ENCODE measurements at places on chromosomes 7 and 10.

DNA sequence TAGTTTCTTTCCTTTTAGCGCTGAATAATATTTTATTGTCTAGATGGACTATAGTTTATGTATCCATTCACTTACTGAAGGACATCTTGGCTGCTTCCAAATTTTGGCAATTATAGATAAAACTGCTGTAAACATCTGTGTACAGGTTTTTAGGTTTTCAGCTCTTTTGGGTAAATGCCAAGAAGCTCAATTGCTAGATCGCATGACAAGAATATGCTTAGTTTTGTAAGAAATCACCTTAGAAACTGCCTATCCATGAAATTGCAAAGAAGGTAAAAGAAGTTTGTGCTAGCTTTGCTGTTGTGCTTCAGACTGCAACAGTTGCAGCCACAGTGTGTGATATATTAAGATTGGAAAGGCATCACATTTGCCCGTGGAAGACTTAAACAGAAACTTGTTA lies 103.2 kb upstream of the TNS3 start:
- DNase-seq, result no peak

- DNase-seq, result no peak
These were observed 238.2 kb upstream of the NEBL start for GRCh38 chr10:21135023-21135931.

- no peak for DNase-seq
These were observed 255.7 kb upstream of the PPP2R2D start for GRCh38 chr10:131644864-131645658.

DNA sequence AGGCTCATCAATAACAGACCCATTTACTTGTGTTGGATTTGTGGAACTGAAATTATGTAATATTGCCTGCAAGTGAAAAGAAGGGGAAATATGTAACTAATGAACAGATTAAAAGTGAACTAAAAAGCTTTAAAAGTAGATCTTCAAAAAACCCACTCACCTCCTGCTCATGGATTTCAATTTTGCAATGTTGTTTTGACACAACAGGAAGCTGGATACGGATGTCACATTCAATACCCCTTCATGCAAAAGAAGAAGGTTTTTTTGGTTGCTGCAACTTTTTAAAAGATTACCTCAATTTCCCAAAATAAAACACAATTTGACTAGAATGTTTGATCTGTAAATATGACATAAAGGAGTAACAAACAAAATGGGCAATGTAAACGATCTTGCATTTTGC lies 3.3 kb downstream of the MKI67 start:
- DNase-seq, result no peak

DNA sequence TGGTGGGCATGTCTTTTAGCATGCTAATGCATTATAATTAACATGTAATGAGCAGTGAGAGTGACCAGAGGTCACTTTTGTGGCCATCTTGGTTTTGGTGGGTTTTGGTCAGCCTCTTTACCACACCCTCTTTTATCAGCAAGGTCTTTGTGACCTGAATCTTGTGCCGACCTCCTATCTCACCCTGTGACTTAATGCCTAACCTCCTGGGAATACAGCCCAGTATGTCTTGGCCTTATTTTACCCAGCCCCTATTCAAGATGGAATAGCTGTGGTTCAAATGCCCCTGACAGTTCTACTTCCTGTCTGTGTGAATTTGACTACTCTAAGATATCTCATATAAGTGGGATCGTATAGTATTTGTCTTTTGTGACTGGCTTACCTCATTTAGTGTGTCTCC lies 85.1 kb downstream of the EEPD1 start:
- DNase-seq, result no peak

DNA sequence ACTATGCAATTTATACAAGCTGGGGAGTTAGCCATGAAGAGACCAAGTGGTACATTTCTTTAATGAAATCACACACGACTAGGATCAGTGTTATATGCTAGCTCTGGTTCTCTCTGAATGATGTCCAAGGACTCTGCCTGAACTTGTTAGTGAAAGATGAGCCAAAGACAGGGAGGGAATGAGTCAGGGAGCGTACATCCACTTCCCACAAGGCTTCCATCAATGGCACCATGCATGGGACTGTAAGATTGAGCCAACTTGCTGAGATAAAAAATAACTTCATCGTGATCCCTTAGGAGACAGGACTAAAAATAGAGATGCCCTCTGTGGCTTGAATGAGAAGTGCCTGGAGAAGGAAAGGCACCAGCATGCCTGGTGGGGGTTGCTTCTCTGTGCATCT lies 629.7 kb downstream of the ACTR3B start:
- no peak for DNase-seq

DNA sequence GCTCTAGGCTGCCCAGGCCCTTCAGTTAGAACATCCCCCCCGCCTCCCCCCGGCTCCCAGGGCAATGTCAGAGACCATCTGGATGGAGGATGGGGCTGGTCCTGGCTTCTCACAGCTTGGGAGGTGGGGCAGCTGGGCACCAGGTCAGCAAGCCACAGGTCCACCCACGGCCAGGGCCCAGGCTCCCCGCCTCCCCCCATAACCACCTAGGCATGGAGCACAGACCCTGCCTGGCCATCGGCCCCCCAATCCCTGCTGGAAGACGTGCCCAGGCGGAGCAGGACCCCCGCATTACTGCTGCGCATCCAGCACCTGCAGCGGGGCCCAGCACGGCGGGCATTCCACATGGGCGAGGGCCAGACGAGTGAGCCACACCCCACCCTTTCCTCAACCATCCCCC lies 169.6 kb downstream of the ELFN1 start:
- no peak for DNase-seq

- DNase-seq, result no peak
These were observed 81.2 kb upstream of the UCN3 start for GRCh38 chr10:5283305-5284158.

GRCh38 chr10:35435824-35436223 lies 99.5 kb downstream of the CCNY start:
- DNase-seq, result no peak

- peak; percentile 4 for DNase-seq
These were observed 874 bp upstream of the BAMBI start for GRCh38 chr10:28676326-28676967.

DNA sequence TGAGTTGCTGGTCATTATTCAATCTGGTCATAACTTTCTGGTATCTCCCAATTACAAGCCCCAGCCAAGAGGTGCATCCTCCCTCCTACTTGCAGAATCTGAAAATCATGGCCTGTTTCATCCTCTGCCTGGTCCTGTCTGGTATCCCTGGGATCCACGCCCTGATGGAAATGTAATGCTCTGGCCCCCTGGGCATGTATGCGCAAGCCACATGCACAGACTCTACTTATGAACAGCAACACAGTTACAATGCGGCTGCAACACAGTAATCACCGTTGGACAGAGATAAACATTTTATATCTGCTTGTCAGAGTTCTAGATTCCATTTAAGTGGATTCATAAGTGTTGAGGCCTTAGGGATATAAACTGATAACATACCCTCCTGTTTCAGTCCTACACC lies 117.8 kb upstream of the ABI1 start:
- no peak for DNase-seq

DNA sequence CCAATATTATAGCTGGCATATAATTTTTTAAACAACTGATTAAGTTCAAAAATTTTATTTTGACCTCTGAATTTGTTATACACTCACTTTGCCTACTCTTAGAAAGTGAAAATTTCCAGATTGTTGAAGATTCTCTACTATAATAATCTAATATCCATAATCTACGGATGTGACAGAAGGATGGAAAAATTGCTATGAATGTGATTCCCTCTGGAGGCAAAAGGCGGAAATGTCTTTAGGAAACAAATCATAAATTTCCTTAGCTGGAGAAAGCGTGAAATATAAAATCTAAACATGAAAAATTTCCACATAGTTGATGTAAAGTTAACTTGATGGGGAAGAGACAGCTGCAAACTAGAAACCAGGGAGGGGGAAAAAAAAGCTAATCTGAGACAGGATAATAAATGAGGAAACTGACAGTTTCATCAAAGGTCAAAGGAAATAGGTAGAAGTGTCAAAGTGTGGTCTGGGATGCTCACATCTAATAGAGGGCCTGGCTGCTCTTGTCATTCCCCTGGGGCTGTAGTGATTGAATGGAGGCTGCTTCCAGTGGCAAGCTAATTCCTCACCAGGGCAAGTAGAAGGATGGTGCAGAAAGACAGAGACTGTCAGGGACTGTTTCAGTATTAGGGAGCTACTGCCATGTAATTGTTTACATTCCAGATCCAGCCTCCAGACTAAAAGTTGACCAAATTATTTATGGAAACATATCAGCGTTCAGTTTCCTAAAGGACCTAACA lies 264.5 kb downstream of the SDHAF3 start:
- DNase-seq, result no peak

GRCh38 chr10:75253281-75254220 lies 17.8 kb upstream of the COMTD1 start:
- no peak for DNase-seq

GRCh38 chr10:74292871-74293427 lies 141.9 kb downstream of the ADK start:
- DNase-seq, result no peak

- no peak for DNase-seq
These were observed 792 bp downstream of the ZNF746 start for GRCh38 chr7:149496642-149497391.

- DNase-seq, result no peak
These were observed 115.2 kb downstream of the RNLS start for GRCh38 chr10:88467835-88468485.

DNA sequence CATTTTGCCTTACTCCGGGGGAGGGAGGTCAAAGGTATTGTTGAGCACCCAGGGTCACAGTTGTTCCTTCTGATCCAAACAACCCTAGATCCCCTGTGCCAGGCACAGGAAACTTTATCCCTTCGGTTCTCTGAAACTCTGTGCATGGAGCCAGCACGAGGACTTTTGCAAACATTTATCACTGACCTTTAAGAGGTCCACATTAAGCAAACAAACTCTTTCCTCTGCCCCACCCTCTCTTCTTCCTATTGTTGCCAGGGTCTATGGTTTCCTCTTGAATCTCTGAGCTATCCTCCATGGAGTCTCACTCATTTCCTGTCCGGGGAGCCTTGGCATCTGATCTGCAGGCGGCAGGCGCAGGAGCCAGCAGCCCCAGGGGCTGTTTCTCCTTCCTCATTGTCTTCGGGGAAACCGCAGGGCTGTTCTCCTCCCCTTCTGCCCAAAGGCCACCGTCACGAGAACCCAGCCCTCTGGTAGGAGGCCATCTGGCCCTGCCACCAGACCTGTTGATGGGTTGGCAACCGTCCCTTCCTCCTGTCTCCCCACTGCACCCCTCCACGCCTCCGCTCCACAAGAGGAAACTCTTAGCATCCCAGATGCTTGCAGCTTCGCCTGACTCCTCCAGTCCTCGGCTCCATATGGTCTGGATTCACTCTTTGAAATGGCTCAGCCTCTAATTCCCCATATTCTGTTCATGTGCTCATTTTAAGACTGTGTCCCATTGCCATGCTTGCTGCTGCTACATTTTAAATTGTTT lies 327.3 kb upstream of the NRP1 start:
- DNase-seq, result no peak

GRCh38 chr10:16741540-16741939 lies 75.7 kb downstream of the RSU1 start:
- DNase-seq, result no peak

Measured in stimulated activated CD4-positive, alpha-beta T cell treated with anti-CD3 and anti-CD28 coated beads, Interleukin-15, amount 100 ng/mL, for 48 hours (primary cell).